Activated CD8-positive, alpha-beta T cell treated with anti-CD3 and anti-CD28 coated beads for 36 hours (primary cell): ENCODE measurements at places on chromosomes 7 and 10. TPM values are rescaled to one million over a fixed set of nuclear protein-coding genes. Genes with fewer than 3 reads are reported as not detected.

DNA sequence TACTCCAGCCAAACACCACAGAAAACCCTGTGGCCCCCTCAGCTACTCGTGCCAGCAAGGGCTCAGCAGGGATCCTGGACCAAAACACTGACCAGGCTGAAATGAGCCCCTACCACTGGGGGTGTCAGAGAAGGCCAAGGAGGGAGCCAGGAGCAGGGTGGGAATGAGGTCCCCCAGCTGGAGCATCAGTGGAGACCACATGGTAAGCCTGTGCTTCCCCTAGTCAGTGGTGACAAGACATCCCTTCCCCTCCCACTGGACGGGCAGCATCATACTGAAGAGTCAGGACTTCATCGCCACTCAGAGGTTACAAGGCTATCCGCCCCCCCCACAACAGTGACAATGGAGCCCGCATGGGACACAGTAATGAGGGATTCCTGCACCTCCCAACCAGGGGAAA is 99.6 kb downstream of the LHPP start:
- no peak for DNase-seq

- no peak for DNase-seq
Observed at GRCh38 chr7:45919993-45920459, 1.0 kb downstream of the IGFBP3 start.

NUTM2B gene
- 0.18 TPM for total RNA-seq

DNA sequence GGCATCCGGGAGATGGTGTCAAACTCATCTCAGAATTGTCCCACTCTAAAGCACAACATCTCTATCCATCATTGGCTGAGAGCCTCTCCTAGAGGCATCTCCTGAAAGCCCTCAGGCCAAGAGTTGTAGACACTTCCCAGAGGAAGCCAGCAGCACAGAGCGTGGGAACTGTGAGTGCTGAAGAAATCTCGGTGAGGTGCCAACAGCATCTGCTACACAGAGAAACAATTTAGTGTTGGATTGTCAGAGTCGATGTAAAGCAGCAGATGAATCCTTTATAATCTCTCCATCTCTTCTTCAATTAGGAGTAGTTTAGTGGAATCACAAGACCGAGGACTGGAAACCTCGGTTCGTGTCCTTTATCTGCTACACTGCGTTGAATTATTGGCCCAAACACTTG is 172.2 kb downstream of the C7orf25 start:
- DNase-seq = no peak

DNA sequence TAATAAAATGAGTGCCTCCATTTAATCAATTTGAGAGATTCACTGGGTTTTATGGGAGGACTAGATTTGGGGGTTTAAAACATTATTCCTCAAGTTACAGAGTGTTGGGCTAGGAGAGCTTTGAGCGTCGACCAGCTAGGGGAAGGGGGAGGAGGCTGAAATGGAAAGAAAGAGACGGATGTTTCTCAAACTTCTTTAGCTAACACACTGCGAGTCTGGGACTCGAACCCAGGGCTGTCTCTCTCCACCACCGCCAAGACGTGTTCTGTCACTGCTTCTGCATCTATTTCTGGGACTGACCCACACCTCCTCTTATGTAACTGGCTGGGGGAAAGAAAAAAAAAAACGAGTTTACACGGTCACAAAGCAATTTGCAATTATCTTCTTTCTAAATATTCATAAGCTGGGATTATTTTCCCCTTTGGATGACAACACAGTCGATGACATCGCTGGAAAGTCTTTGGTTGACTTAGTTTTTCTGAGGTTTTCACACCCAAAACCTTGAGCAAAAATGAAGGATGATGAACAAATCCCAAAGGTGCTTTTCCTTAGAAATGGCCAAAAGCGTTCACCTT is 27.2 kb downstream of the CHST15 start:
- DNase-seq = no peak

OR6B1 gene
- not detected for total RNA-seq

DNA sequence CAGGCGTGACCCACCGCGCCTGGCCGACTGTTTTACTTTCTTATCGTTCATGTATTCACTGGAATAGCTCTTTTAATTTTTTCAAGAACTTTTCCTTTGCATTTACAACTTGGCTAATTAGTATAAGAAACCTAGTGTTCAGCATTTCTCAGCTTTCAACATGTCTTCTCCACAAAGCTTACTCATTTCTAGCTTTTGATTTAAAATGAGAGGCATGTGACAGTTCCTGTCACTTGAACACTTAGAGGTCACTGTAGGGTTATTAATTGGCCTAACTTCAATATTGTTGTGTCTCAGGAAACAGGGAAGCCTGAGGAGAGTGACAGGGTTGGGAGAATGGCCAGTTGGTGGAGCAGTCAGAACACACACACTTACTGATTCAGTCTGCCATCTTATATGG is 125.1 kb upstream of the GPR22 start:
- no peak for DNase-seq

- no peak for DNase-seq
Observed at GRCh38 chr10:62769574-62770242, 34.8 kb upstream of the ADO start.

GRCh38 chr10:127928021-127928806 is 21.3 kb downstream of the PTPRE start:
- no peak for DNase-seq

DNA sequence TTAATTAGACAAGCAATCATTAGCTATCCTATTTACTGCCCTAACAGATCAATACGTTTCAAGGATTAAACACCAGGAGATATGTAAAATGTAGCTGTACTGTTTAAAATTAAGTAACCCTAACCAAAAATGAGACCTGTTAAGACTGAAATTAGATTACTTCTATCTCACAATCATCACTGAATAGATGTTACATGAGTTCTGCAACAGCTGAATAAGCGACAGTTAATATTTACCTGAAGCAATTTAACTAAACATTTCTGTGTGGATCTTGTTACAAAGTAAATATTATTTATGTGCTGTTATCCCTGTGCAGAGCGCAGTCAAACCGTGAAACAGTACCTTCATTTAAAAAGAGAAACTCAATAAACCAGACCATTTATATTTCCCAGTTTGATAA is 122.5 kb downstream of the RELN start:
- no peak for DNase-seq

- DNase-seq = no peak
Observed at GRCh38 chr7:47534322-47535034, 47.4 kb downstream of the TNS3 start.

CALHM2 gene
- total RNA-seq = 7.6 TPM

- DNase-seq = no peak
Observed at GRCh38 chr10:58027426-58027825, 240.3 kb downstream of the IPMK start.

- no peak for DNase-seq
Observed at GRCh38 chr10:856416-857157, 74.9 kb downstream of the LARP4B start.

- DNase-seq = no peak
Observed at GRCh38 chr10:6875269-6875865, 295.3 kb upstream of the PRKCQ start.

GRCh38 chr10:14414901-14415300 is 84.2 kb upstream of the FRMD4A start:
- DNase-seq = no peak

DNA sequence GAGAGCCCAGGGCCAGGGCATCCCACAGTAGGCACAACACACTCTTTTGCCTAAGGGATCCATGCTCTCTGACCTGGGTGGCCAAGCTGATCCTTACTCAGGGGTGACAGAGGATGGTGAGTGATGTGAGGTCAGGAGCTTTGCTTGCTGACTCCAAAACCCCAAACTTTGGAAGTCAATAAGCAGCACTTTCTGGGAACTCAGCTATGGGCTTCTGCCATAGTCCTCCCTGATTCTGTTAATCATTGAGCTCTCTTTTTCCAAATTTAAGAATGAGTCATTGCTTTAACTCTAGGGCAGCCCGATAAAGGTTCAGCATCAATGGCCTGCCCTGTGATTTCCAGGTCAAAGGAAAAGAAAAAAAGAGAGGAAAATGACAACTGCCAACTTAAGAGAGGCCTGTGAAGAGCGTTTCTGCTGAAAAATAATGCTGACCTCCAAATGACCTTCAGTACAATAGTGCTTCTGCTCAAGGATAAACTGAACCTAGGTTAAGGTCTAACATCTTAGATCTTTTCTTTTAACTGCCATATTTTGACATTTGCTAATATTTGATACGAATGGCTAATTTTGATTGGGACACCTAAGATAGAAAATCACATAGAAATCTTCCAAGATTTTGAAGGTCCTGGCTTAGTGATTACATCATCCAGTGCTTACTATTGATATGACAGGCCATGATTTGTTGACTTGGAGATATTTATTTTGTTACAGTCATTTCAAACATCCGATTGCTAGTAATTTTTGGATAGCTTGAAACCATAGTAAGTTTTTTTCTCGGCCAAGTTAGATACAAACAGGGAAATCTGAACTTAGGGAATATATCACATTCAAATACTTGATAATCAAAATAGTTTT is 20.8 kb upstream of the RELN start:
- DNase-seq = no peak

ZNF853 gene
- 1.3 TPM for total RNA-seq

GRCh38 chr10:71217266-71218045 is 5.1 kb downstream of the UNC5B start:
- peak; percentile 47 for DNase-seq

- no peak for DNase-seq
Observed at GRCh38 chr10:115432188-115432819, 339.1 kb downstream of the ATRNL1 start.

DNA sequence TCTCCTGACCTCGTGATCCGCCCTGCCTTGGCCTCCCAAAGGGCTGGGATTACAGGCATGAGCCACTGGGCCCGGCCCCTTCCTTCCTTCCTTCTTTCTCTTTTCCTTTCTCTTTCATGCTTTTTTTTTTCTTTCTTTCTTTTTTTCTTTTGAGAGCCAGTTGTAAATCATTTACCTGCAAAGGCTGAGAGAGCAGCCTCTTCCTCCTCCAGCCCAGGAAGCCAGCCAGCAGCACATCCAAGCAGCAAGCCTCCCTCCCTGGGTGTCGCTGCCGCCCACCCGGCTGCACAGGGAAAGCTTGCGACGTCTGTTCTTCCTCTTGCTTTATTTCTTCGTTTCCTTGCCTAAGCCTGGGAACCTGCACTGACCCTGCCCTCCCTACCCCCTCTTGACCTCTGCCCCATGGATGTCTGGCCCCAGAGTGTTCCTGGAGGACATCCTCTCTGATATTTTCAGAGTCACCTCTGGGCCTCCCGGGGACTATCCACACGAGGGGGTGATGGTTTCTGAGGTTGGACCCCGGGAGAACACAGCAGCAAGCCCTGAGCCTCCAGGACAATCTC is 62.8 kb upstream of the MYL10 start:
- no peak for DNase-seq

DNA sequence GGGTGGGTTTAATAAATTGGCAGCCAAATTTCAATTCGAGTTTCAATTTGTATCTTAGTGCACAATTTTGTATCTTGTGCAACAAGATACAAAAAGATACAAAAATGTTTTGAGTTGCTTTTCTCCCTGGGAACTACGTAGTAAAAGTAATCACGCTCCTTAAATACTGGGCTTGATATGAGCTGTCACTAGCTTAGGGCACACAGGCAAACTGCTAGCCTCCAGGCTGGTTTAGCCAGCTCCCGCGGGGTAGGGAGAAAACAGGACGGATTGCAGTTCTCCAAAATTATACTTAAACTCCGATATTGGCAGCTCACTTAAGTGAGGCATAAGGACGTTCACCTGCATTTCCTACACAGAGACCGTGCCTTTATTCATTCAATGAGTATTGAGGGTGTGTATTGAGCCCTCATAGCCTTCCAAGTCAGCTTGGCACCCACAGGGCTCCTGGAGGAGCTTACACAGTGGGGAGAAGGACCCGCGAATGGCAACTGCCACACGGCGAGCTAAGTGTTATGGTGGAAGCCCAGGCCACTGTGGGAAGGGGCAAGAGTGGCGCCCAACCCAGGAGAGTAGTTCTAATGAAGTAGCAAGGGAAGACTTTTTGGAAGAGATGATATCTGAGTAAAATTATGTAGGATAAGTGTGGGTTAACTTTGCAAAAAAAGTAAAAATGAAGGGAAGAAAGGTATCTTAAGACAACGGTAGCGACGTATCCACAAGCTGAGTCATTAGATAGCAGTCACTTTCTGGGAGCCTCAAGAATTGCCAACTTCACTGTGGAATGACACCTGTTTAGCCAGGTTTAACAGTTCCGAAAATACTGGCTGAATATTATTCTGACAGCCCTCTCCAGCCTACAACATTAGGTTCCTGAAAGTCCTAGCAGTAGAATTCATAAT is 1.6 kb upstream of the EPC1 start:
- DNase-seq = no peak

DNA sequence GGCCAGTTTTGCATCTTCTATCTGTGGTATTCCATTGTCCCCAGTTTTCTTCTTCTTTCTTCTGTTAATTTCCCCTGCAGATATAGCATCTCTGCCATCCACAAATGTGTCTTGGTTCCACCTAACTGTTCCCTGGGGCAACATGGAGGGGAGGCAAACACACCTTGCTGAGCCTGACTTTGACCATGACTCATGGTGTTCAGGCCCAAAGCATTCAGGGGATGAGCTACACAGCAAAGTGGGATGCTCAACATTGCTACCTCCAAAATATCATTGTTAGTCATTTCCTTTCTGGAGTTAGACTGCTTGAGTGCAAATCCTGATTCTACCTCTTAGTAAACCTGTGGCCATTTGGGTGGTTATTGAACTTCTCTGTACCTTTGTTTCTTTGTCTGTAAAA is 542.7 kb downstream of the LRMDA start:
- DNase-seq = no peak

NKX1-2 gene
- not detected for total RNA-seq

C7orf25 gene
- total RNA-seq = 3.4 TPM

KDM7A gene
- total RNA-seq = 22.9 TPM

GRCh38 chr10:44387853-44388251 is 3.0 kb upstream of the CXCL12 start:
- DNase-seq = no peak

DNA sequence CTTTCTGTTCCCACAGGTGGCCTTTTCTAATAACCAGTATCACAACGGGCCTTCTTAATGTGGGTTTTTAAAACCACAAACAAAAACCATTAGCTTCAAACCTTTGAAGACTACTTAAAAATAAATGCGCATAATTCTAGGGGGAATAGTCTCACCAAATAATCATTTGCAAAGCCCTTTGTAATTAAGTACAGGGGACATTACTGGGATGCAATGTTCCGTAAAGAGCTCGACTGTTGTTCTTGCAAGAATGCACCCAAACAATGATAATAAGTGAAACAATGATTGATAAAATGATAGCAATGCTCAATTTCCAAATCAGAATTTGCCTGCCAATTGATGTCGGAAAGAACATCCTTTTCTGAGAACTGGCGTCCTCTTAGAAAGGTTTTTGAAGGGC is 589.1 kb upstream of the ADARB2 start:
- DNase-seq = no peak

PCLO gene
- not detected for total RNA-seq

- peak; percentile 87 for DNase-seq
Observed at GRCh38 chr10:119306514-119306951, 99.2 kb downstream of the GRK5 start.

DNA sequence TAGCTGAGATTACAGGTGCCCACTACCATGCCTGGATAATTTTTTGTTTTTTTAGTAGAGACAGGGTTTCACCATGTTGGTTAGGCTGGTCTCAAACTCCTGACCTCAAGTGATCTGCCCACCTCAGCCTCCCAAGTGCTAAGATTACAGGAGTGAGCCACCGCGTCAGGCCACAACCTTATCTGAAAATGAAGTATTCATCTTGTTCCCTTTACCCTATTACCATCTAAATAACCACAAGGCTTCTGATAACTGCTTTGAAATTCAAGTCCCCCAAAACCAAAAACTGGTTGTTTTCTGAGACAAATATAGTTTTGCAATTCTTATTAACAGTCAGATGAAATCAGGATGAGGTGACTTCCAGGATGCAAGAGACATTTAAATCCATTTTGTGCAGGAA is 2.4 kb downstream of the TCTN3 start:
- DNase-seq = no peak
